ENCODE measurements at places on chromosomes 5 and 9.

GRCh38 chr5:33114361-33114760, 326.4 kb upstream of the TARS1 start:
- DNase-seq, result no peak

- DNase-seq, result no peak
Measured at GRCh38 chr5:104793031-104793754, 1230.6 kb upstream of the NUDT12 start.

GRCh38 chr9:68822596-68823165, 117.6 kb downstream of the PIP5K1B start:
- DNase-seq, result no peak

DNA sequence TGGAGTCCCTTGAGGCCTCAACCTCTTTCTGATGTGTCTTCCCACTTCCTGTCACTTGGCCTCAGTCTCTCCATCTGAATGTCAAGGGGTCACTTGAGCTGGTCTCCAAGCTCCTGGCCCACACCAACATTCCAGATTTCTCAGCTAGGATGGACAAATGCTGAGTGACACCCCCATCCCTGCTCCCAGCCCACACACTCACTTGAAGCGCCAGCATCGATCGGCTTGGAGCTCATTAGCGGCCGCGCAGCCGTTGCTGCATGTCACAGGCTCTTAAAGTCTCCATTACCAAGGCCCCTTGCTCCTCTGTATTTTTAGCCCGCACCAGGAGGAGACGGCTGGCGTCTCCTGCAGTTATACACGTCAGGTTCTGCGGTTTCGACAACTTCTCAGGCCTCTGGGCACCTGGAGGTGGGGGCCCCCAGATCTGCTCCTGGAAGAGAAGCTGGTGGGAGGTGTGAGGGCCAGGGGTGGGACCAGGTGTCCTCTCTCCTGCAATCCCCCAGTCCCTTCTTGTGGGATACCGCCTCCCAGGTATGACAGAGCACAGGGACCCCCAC, 33.4 kb upstream of the ARAP3 start:
- no peak for DNase-seq

DNA sequence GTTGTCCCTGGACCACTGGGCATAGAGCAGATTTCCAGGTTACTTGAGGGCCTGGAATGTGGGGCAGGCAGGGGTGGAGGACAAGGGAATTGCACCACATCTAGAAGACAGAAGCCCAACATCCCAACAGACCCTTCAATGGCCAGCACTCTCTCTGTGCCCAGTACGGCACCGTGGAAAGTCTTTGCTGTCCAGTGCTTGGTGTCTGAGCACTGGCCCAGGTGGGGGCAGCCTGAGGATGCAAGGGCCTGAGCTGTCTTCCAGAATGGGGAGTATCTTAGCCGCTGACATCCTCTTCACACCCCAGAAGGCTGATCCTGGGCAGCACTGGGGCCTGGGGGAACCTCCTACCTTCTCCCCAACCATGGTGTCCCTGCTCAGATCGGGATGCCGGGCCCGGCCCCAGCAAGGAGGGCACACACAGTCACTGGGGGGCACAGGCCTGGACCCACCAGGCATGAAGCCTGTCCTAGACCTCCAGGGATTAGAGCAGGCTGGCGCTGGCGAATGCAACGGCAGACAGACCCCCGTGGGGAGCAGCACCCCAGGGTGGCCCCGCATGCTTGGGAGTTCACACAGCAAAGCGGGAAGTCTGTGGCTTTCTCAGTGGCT, 40.6 kb upstream of the OLFM1 start:
- DNase-seq, result no peak

DNA sequence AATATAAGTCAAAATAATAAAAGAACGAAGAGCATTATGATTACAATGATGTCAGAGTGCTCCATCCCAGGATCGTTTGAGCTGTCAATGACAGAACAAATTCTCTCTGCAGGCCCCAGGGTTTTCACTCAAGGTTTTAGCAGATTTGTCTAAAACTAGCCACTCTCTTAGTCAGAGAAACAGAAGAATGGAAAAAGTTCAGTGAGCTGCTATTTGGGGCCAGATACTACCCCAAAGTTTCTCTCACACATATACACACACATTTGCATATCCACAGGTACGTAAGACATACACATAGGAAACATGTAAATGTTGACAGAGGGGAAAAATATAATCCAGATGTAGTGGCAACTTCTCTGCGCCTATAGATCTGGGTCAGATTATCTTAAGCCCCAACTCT, 76.3 kb upstream of the SEMA6A start:
- DNase-seq, result no peak

Measured in stimulated activated CD4-positive, alpha-beta T cell treated with anti-CD3 and anti-CD28 coated beads, TNF-alpha, amount 100 ng/mL, for 4 hours (primary cell).